ENCODE measurements at places on chromosomes 4 and X.

GRCh38 chr4:168585168-168586091 is 88.6 kb downstream of the PALLD start:
- DNase-seq = peak; percentile 62

DNA sequence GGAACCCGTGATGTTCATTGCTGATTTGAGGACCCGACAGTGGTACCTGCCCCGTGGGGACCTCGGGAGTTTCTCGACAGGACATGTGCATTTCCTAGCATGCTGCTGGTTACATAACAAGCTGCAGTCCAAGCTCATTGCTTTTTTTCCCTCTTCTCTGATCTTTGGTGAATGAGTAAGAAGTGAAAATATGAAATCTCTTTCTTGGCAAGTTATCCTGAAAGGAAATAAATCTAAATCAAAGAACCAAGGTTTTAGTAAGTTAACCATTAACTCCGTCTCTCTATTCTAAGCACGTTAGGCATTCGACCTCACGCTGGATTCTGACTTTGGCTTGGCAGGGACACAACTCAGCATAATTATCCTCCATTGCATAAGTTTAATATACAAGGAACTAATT is 86.6 kb downstream of the STK32B start:
- DNase-seq = no peak

- no peak for DNase-seq
Observed at GRCh38 chrX:154661899-154662298, 8.5 kb upstream of the CTAG2 start.

- no peak for DNase-seq
Observed at GRCh38 chr4:109276482-109277095, 25.9 kb downstream of the COL25A1 start.

- DNase-seq = no peak
Observed at GRCh38 chr4:2574863-2575262, 38.4 kb downstream of the FAM193A start.

- DNase-seq = no peak
Observed at GRCh38 chr4:38109896-38110295, 149.7 kb downstream of the PTTG2 start.

DNA sequence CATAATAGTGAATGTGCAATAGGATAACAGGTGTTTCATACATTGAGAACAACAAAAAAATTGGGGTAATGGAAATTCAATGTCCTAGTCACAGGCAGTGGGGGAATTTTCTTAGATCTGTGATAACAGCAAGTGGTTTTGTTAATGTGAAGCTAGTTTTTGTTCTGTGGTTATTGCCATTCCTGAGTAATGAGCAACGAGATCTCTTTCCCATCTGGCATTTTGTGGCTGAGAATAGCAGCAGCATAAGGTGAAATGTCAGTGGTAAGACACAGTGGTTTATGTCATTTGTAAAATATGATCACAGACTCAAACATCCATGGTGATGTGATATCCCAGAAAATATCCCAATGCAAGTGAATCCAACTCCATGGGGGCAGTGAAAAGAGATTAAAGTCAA is 497.5 kb downstream of the KCNIP4 start:
- DNase-seq = peak; percentile 78

GRCh38 chr4:48683784-48684666 is 96.1 kb downstream of the FRYL start:
- DNase-seq = no peak

Measured in NCI-H226 (cell line).